ENCODE measurements at places on chromosomes 3 and 15.

- no peak for DNase-seq
These were observed 2.0 kb upstream of the BHLHE40 start for GRCh38 chr3:4977001-4977852.

- no peak for DNase-seq
These were observed 116.4 kb upstream of the AGBL1 start for GRCh38 chr15:85963262-85963760.

DNA sequence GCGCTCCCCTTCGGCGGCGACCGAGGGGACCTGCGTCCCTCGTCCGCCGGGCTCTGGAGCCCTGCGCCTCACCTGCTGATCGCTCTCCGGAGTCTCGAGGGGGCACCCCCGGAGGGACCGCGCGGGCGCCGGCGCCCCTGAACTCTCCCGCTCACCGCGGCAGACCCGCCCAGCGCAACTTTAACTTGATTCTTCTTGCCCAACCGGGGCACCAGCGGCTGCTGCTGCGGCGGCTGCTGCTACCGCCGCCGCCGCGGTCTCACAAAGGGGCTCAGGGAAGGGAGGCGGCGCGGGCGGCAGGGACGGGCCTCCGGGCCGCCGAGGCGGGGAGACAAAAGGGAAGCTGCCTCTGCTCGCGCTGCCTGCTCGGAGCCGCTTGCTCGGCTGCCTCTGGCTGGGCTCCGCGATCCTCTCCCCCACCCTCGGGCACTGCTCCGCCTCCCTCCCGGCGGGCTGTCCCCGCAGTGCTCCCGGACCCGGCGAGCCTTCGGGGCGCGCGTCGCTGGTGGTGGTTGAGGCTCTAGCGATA lies at the start of gene PPM1L:
Gene PPM1L, plus strand, starts transcription at position 456 of the 529 bp plus-strand sequence.
- DNase-seq = peak; percentile 59

GRCh38 chr3:147799601-147800000 lies 390.4 kb downstream of the ZIC1 start:
- DNase-seq = no peak

DNA sequence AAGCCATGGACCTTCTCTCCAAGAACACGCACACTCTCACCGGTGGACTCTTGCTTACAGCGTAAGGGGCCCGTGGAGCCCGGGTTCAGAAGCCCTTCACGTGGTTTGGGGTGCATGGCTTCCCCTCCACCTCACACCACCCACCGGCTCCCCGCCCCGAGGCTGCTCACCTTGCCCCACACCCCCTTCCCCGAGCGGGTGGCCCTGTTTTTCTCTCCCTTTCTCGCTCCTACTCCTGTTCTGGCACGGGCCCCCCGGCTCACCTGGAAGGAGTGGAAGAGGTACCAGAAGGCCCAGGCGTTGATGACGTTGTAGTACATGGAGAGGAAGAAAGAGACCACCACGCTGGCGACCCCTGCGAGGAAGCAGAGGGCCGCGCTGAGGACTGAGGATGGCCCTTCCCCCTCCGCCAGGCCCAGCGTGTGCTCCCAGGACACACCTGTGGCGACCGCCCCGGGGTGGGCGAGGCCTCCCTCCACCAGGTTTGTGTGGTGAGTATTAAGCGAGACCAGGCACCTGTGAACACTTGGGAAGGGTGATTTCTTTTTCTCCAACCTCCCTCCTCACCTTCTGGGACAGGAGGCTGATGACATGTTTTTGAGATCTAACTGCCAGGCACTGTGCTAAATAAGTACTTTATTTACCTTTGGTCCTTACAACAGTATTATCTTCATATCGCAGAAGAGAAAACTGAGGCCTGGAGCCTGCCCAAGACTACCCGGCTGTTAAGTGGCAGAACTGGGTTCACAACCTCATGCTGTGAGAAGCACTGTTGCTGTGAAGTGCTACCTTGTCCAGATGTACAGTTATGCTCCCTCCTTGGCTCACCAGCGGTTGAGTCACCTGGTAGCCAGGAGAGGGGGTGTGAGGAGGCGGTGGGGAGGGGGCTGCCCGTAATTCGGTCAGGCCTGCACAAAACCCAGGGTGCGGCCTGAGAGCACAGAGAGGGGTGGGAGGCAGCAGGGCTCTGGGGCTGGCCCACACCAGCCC lies 16.3 kb downstream of the SLC6A20 start:
- DNase-seq = no peak

DNA sequence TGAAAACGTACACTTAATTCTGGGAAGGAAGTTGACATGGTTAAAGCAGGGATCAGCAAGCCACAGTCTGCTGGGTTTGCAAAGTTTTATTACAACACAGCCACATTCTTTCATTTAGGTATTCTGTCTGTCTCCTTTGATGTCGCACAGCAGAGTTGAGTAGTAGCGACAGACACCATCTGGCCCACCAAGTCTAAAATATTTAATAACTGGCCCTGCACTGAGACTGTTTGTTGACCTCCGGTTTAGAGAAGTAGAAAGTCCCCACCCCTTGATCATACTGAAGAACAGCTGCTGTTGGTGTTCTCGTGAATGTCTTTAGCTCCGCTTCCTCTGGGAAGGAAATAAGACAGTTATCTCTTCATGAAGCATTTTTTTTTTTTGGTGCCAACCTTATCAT lies 66.2 kb downstream of the MCTP2 start:
- no peak for DNase-seq
